ENCODE measurements at places on chromosomes 1 and 21.

DNA sequence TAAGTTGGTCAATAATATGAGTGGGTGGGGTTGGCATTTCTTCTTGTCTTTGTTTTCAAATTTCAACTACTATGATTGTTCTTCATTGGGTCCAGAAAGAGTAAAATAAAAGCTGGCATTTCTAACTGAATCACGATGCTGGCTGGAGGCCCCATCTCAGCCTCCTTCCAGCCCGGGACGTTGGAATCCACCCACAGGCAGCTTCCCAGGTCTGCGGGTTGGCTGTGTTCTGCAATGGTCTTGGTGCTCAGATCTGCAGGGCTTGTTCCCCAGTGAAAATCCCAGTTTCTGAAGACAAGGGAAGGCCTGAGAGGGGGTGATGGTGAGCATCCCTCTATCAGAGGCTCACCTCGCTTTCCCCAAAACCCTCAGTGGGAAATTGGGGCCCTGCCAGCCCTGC, 54.7 kb upstream of the ARHGEF16 start:
- DNase-seq = peak; percentile 51

DNA sequence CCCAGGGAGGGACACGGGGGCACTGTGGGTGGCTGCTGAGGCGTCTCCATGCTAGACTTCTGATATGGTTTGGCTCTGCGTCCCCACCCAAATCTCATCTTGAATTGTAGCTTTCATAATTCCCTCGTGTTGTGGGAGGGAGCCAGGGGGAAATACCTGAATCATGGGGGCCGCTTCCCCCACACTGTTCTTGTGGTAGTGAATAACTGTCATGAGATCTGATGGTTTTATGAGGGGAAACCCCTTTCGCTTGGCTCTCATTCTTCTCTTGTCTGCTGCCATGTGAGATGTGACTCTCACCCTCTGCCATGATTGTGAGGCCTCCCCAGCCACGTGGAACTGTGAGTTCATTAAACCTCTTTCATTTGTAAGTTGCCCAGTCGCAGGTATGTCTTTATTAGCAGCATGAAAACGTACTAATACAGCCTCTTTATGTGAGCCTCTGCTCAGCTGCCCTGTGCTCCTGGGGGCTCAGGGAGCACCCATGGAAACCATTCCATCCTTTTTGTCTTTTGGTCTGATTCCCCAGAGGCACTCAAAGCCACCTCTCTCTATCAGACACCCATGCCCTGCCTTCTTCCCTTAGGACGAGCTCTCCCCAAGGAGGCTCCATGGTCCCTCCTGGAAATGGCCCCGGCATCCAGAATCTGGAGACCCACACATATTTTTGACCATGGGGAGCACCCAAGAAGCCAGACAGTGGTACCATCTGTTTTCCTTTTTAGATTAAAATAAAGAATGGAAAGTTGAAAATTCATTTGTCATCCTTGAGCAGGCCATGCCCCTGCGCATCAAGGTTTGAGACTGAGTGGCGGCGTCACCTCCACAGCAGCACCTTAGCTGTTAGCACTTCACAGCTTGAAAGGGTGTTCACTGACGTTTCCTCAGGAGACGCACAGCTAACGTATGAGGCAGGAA, 65.9 kb upstream of the FAM20B start:
- no peak for DNase-seq

DNA sequence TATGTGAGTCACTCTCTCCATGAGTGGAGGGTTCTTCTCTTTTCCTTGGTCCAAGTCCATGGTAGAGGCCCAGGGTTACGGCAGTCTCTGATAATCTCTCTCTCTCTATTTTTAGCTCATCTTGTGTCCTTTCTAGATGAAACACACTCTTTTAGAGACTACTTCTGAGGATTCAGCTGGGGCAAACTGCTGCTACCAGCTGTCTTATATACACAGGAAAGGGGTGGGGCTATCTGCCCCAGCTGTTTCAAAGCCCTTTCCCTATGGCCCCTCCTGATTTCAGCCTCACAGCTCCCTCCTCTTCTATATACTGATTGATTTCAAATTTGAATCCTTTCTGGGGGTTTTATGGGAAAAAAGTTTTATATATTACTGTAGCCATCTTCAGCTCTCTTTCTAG, 324.8 kb downstream of the RWDD3 start:
- DNase-seq = no peak

- DNase-seq = no peak
Measured at GRCh38 chr1:62235576-62235975, 40.9 kb downstream of the L1TD1 start.

DNA sequence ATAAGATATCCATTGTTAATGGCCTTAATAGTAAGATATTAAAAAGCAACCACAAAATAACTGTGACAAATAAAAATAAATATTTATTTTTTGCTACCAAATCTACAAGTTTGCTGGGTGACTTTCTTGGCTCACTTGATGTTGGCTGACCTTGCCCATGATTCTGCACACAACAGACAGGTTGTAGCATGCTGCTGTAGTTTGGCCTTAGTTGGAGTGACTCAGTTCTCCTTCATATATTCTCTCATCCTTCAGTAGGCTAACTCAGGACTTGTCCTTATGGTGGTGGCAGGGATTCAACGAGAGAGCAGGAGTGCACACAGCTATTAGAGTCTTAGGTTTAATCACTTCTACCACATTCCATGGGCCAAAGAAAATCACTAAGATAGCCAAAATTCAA, 437.9 kb downstream of the MRPL39 start:
- DNase-seq = no peak

- no peak for DNase-seq
Measured at GRCh38 chr1:166603296-166603695, 236.0 kb upstream of the POGK start.

DNA sequence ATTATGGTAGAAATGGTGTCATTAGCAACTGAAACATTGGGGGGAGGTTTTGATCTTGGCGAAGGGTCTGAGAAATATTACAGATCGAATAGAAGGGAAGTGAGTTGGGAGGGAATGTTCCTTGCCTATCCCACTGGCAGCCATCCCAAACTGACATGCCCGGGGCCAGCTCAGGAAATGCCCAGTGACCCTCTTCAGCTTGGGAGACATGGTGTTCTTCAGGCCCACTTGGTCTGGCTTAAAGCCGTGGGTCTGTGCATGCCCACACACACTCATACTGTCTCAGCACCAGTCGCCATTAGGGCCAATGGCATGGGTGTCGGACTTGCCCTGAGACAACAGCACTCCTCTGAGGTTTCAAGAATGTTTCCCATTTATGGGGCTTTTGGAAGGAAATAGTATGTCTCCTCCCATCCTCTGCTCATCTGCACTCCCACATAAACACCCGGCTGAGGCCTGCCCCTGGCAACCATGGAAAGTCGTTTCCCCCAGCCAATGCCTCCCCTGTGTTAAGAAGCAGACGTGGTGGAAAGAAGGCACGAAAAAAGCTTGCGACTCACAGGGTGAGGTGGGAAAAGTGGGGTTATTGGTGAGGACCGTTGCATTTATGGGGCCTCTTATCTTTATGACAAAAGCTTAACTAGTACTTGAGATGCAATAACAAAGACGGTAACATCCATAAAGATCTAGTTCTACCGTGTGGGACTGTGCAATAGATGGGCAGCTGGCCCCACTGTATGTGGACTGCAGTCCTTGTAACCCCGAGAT, 2.0 kb downstream of the RNF186 start:
- no peak for DNase-seq

GRCh38 chr1:94156096-94156625, 35.2 kb upstream of the ABCA4 start:
- no peak for DNase-seq

- no peak for DNase-seq
Measured at GRCh38 chr1:177567393-177567792, 396.6 kb downstream of the BRINP2 start.

DNA sequence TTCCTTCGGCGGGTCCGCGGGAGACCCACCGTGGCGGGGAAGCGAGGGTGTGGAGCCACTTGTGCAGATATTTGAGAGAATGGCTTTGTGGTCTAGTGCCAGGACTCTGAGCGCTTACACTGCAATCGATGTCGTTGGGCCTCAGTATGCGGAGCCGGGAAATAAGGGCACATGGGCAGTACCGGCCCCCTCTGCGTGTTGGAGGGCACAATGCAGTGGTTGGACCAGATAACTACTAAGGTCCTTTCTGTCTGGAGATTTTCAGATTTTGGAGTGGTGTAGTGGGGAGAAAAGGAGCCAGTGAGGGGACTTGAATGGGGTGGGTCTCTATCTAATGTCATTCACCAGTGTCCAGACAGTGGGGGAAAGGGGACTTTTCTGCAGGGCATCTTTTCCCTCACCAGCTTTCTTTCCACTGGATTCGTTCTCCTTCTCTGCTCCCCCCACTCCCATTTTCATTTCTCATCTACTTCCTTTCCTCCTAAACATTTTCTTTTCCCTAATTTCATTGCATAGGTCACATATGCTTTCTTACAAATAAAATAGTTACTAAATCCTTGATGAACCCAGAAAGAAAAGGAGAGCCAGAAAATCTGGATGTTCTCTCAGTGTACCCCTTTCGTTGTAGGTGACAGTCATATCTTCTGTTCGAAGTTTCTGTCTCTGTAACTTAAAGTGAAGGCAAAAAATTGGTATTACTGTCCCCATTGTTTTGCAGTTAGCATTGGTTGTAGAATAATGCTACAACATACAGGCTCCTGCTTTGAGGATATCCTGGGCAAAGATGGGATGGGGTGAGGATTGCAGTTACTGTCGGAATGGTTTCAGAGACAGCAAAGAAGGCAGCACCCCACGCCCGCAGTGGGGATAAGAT, 1.4 kb downstream of the ATF3 start:
- no peak for DNase-seq

GRCh38 chr1:187417520-187417919, 588.8 kb downstream of the PLA2G4A start:
- DNase-seq = no peak

DNA sequence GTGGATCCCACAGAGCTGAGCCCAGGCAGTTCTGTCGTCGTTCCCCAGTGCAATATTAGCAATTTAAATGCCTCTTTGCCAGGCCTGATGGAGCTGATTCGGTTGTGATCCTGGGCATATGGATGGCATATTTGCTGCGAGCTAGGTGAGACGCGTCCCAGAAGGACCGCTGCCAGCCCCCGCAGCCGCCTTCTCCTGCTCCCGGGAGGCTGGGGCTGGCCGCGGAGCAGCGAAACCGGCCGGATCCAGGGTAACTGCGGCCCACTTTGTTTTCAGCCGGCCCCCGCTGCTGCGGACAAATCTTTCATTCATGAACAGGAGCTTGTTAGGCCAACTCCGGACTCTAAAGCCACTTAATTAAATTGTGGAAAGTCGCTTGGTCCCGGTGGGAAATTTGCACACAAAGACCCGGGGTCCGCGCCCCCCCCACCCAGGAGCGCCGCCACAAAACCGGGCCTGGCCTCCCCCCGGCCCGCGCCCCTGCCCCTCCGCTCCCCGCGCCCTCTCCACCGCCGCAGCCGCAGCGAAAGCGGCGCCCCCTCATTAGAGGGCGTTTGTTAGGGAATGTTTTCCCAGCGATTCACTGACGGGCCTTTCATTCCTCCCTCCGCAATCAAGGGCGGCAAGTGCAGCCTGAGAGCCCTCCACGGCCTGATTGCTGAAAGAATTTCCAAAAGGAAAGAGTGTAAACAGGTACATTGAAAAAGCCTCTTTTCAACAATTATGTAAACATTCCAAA, 383.3 kb downstream of the RRAGC start:
- no peak for DNase-seq
